SK-N-DZ (cell line): ENCODE measurements at places on chromosomes 4 and X.

DNA sequence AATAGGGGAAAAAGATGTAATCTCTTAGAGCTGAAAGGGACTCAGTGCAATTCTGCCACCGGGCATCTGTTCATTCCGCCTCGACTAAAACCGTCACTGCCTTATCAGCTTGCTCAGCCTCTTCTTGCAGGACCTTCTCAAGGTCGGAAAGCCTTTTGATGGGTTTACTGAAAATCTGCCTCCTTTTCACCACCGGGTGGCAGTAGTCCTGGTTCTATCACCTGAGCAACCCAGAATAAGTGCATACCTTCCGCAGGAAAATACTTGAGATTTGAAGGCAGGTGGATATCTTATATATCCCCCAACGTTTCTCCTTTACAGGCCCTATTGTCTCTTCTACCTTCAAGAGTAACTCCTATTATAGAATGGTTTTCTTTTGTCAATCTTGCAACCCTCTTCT lies 103.4 kb upstream of the PAK3 start:
- DNase-seq, result peak; percentile 24

- no peak for DNase-seq
Observed at GRCh38 chr4:183797445-183798300, 107.4 kb upstream of the STOX2 start.

GRCh38 chrX:149848855-149849254 lies 32.1 kb upstream of the MAGEA8 start:
- no peak for DNase-seq

GRCh38 chrX:129091097-129091496 lies 432.2 kb downstream of the SMARCA1 start:
- DNase-seq, result no peak

- no peak for DNase-seq
Observed at GRCh38 chr4:85165808-85166207, 199.3 kb upstream of the WDFY3 start.

DNA sequence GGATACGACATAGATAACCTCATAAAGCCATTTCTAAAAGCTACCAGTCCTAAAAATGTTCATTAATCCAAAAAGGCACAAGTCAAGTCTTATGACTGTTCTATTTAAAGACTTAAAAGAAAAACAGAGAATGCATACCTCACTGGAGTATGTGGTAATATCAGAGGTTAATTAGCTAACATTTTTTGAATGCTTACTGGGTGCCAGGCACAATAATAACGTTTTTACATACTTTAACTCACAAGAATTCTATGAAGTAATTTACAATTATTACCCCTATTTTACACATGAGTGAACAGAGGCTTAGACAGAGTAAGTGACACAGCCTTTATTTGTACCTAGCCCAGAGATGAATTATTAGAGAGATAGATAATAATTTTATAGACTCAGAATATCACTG lies 207.5 kb downstream of the PDGFC start:
- DNase-seq, result no peak

GRCh38 chr4:182968917-182969650 lies 51.9 kb upstream of the DCTD start:
- DNase-seq, result no peak

- no peak for DNase-seq
Observed at GRCh38 chr4:87824352-87824751, 8.4 kb upstream of the MEPE start.

DNA sequence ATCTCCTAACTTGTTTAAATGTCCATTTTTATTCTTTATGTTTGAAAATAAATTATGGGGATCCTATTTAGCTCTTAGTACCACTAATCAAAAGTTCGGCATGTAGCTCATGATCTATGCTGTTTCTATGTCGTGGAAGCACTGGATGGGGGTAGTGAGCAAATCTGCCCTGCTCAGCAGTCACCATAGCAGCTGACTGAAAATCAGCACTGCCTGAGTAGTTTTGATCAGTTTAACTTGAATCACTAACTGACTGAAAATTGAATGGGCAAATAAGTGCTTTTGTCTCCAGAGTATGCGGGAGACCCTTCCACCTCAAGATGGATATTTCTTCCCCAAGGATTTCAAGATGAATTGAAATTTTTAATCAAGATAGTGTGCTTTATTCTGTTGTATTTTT lies 27.6 kb downstream of the NUDT6 start:
- DNase-seq, result no peak

DNA sequence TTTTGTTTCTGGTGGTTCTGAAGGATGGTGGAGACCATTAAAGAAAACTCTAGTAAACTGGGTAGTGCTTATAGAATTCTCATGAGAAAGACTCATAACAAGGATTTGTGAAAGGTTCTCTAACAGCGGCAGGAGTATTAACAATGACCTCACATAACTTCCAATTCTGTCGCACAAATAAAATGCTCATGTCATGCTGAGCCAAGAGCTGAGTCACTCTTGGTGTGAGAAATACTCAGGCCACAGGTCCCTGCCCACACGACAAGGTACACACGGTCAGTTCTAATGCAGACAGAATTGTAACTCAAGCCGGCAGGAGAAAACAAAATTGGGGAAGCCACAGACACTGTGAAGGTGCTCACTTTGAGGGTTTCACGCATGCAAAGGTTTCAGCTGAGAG lies 34.4 kb upstream of the C4orf50 start:
- DNase-seq, result no peak

DNA sequence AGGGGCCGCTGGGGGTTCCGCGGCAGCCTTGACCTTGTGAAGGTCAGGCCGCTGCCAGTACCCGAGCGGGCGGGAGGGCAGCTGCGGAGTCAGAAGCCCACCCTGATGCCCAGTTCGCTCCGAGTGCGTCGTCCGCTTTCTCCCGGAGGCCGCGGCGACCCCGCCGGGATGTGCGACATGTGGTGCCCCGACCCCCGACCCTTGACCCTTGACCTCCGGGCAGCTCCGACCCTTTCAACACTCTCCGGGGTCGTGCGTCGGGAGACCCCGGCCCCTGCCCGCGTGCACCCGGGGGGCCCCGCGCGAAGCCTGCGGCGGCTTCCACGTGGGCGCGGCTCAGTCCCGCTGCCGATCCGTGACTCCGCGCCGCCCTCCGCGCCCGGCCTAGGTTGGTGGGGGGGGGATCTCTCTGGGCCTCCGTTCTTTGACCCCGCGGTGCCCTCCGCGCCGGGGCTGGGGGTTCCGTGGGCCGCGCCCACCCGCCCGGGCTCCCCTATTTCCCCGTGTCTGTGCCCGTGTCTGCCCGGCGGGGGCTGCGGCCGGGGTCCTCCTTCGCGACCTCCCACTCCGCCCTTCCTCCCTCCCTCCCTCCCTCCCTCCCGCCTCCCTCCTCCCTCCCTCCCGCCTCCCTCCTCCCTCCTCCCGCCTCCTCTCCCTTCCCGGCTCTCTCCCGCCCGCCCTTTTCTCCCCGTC lies 609 bp upstream of the SLC25A6 start:
- peak; percentile 39 for DNase-seq

- DNase-seq, result no peak
Observed at GRCh38 chr4:183118141-183118540, 19.1 kb downstream of the WWC2 start.

- no peak for DNase-seq
Observed at GRCh38 chr4:145390571-145390970, 91.1 kb upstream of the SMAD1 start.

GRCh38 chr4:127209580-127210095 lies 423.1 kb upstream of the INTU start:
- DNase-seq, result no peak

DNA sequence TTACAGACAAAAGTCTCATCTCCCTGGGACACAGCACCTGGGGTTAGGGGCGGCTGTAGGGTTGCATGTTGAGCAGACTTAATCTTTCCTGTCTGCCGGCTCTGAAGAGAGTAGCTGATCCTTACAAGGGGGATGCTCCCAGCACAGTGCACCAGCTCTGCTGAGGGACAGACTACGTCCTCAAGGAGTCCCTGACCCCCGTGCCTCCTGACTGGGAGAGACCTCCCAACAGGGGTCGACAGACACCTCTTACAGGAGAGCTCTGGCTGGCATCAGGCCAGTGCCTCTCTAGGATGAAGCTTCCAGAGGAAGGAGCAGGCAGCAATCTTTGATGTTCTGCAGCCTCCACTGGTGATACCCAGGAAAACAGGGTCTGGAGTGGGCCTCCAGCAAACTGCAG lies 506.0 kb upstream of the FMR1 start:
- no peak for DNase-seq

- no peak for DNase-seq
Observed at GRCh38 chr4:38869511-38869910, 1.9 kb downstream of the FAM114A1 start.

GRCh38 chr4:6042293-6043063 lies 24.2 kb upstream of the C4orf50 start:
- DNase-seq, result no peak

DNA sequence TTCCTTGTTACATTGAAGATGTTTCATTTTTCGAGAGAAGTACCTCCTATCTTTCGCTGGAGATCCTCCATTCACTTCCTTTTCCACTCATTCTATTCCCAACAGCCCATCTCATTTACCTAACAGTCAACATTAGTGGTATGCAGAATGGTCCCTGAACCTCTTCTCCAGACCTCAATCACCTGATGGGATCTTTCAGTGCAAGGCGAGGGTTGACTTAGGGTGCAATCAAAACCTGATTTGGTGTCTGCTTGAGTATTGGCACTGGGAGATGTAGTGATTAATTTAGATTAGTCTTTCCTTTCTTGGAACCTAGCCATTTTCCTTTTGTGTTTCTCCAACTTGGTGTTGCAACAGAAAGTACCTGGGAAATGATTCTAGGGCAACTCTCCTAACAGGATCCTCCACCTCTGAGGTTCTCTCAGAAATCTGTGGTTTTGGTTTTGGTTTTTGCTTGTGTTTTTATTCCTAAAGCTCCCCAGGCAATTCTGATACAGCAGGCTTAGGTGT lies 18.4 kb downstream of the DDX3X start:
- DNase-seq, result no peak

- DNase-seq, result no peak
Observed at GRCh38 chr4:176753049-176753448, 39.7 kb downstream of the VEGFC start.

- DNase-seq, result peak; percentile 98
Observed at GRCh38 chr4:17490575-17491059, 21.3 kb downstream of the QDPR start.

DNA sequence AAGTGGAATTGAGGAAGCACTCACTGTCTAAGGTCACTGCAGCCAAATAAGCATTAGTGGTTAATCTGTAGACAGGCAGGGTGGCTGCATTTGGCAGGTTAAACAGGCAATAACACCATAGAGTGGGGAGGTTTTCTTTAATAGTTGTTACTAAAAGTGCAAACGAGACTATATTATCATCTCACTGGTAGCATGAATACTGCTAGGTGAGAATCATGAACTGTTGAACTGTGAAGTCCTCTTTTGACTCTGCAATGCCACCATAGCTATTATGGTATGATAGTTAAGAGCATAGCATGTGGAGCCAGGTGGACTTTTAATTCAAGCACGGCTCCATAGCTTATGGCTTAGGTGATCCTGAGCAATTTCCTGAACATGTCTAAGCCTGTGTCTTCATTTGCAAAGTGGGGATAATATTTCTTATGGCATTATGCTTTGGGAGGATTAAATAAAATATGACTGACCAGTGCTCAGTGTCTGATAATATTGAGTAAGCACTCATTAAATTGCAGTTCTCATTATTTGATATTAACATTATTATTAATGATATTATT lies 235.6 kb upstream of the HHIP start:
- no peak for DNase-seq

DNA sequence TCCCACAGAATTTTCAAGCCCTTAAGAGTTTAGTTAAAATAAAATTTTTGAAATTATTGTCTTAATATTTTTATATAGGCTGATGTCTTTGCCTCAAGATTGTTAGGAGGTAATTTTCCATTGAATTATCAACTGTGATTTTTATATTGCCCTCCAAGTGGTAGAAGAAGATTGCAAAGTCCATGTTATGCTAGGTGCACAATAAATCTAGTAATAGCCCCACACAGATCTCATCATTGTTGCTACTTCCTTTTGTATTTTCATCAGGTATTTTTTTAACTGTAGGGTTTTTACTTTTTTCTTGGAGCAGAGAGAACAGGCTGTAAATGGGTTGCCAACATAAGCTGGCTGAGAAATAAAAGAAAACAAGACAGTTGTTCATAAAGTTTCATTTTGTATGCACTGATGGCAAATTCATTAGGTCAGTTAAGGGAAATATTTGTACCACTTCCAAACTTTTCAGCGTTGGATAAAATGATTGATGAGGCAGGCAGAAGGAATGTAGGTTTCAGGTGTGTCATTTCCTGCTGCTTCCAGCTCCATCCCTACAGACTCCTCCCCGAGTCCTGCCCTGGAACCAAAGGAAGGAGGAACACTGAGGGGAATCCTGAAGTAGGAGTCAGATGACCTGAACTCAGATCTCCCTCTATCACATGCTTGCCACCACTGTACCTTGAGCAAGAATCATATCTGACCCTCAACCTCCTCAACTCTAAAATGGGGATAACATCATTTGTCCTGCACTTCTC lies 105.5 kb downstream of the PRRG1 start:
- no peak for DNase-seq

DNA sequence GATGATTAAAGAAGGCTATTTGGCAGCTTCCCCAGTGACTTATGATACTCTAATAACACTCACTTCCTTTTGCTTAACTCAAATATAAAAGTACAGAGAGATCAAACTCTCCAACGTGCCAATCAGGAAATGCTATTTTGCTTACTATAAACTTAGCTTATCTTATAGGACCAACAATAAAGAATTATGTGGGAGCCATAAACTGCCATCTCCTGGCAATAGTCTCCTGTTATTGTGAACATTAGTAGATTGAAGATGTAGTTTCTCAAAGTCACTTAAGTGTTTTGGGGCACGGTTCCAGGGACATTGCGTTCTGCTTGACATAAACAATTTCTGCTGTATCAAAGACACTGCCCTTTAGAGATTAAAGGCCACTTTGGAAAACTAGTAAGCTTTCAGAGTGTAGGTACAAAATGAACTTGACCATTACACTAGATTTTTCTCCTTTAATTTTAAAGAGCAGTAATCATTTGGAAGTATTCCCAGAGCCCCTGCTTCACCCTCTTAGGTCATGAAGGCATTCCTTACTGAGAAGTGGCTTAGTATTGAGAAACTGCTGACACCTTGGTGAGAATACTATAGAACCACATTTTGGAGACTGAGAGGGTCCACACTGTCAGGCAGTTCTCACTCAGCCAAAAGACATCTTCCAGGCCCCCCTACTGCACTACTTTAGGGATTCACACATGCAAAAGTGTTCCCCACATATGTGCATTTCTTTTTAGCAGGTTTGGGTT lies 51.9 kb downstream of the MAOA start:
- DNase-seq, result no peak

- no peak for DNase-seq
Observed at GRCh38 chrX:150211988-150212387, 151.1 kb upstream of the MAMLD1 start.

GRCh38 chrX:102604327-102604726 lies 5.0 kb downstream of the ARMCX5 start:
- DNase-seq, result no peak

- no peak for DNase-seq
Observed at GRCh38 chr4:70706044-70706461, 15.7 kb upstream of the RUFY3 start.

GRCh38 chrX:149650162-149650561 lies 18.6 kb upstream of the TMEM185A start:
- no peak for DNase-seq
